ENCODE measurements at places on chromosomes 16 and 17. TPM values are rescaled to one million over a fixed set of nuclear protein-coding genes. Genes with fewer than 3 reads are reported as not detected.

Gene FOXL1
- 2.4 TPM for total RNA-seq

Gene JPH3
- not detected for total RNA-seq

Gene CD79B
- 479 TPM for total RNA-seq

Gene KRTAP2-1
- total RNA-seq, result not detected

Gene WDR59
- 80.3 TPM for total RNA-seq

Gene OR4D1
- not detected for total RNA-seq

Gene IRX6
- total RNA-seq, result not detected

Gene CCL17
- total RNA-seq, result not detected

Gene MYH1
- total RNA-seq, result not detected

DNA sequence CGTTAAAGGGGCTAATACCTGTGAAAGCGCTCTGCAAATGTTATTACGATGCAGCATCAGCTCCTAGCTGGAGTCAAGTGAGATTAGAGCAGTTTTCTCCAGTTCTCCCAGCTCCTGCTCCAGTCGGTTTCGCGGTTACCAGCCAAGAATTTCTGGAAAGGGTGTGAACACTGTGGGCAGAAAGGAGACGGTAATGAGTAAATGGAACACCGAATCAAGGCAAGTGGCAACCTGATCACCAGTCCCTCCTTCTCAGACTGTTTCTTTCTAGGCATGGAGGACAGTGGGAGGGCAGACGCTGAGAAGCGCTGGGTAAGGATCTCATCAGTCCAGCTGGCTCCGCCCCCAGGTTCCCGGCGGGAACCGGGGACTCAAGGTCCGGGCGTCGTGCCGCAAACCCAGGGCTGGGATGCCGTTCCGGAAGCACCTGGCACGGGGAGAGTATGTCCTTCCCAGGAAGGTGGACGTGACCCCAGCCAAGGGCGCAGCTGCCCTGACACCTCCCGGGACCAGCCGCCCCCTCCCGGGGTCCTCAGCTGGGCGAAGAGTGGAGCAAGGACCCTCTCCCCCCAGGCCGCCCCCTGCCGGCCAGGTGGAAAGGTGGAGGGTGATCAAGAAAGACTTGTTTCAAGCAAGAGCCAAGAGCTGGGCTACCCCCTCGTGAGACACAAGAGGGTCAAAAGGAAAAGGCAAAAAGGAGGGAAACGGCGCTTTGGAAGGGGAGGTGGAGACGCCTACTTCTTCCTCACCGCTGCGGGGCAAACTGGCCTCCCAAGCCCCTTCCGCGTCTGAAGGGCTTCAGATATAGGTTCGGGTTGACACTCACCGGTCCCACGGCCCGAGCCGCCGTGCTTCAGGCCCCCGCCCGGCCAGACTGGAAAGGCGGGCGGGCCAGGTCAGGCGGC lies 481 bp downstream of the MYO19 start:
- DNase-seq, result peak; percentile 66

DNA sequence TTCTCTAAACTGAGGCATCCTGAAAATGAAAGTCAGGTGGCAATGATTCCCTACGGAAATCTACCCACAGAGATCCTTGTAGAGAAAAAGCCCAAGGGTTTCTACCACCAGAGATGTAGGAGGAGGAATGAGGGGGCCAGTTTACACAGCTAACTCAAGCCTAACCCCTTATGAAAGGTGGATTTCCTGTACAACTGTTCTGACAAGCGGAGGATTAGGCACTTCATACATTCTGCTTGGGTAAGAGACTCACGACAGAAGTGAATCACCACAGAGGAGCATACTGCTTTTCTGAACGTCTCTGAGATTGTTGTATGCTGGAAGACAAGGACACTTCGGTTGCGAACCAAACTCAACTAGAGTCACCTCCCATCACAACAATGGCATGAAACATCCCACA lies 72.7 kb downstream of the SMG6 start:
- no peak for DNase-seq

DNA sequence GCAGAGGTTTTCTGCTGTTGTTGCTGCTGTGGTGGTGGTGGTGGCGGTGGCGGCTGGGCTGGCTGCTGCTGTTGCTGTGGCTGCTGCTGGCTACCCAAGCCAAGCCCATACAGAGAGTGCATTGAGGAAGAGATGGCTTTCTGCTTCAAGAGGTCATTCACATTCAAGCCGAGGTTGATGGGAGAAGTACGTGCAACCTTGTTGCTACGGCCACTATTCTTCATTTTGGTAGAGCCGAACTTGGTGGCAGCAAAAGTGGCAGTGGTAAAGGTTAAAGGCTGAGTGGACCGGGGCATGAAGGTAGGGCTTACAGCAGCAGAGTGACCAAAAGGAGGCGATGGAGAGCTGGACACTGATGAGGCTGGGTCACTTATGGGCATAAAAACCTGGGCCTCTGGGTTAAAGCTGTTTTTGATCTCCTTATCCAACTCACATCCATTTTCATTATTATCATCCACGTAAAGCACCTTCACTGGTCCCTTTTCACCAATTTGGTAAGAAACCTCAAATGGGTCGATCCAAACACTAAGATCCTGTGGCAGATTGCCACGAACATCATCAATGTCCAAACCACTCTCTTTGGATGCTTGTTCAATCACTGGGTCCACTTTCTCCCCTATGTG lies 2.8 kb downstream of the TOB1 start:
- peak; percentile 41 for DNase-seq

GRCh38 chr17:74012465-74012864 lies 191.0 kb upstream of the RPL38 start:
- no peak for DNase-seq

- no peak for DNase-seq
These were observed 4.1 kb upstream of the ZNF19 start for GRCh38 chr16:71493213-71493612.

GRCh38 chr16:11160676-11161115 lies 95.3 kb downstream of the SOCS1 start:
- no peak for DNase-seq

GRCh38 chr17:40338058-40338457 lies 26.5 kb downstream of the GJD3 start:
- DNase-seq, result no peak

- no peak for DNase-seq
These were observed 152.0 kb downstream of the HS3ST3B1 start for GRCh38 chr17:14452856-14453255.

- no peak for DNase-seq
These were observed 4.0 kb downstream of the PYY start for GRCh38 chr17:43949781-43950180.

DNA sequence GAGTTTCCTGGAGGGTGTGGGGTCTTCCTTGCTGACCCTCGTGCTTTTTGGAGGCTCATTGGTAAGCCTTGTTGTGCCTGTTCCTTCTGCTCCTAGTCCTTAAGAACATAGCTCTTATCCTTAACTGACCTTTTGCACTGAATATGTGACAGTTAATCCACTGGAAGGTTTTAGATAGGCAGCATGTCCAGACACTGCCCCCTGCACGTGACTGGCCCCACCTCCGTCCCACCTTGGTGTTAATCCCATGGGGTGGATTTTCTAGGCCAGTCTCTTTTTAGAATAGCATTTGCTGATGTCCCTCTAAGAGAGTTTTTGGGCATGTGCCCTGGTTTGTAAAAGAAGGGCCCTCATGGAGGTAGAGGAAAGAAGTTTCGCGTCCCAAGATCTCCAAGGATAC lies 58.3 kb downstream of the RBFOX1 start:
- no peak for DNase-seq

- no peak for DNase-seq
These were observed 43.8 kb downstream of the TTLL6 start for GRCh38 chr17:48773245-48773644.

DNA sequence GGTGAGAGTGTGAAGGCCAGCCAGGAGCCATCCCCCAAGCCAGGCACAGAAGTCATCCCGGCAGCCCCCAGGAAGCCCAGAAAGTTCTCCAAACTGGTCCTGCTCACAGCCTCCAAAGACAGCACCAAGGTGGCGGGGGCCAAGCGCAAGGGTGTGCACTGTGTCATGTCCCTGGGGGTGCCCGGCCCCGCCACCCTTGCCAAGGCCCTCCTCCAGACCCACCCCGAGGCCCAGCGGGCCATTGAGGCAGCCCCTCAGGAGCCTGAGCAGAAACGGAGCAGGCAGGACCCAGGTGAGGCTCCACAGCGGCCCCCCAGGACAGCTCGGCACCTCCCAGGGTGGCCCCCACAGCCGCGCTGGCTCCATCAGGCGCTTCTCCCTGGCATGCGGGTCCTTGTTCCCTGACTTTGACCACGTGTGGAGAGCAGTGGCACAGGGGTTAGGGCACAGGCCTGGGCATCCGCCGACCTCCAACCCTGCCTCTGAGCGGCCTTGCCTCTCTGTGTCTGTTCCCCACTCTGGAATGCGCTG lies 13.5 kb downstream of the FLYWCH2 start:
- DNase-seq, result no peak

DNA sequence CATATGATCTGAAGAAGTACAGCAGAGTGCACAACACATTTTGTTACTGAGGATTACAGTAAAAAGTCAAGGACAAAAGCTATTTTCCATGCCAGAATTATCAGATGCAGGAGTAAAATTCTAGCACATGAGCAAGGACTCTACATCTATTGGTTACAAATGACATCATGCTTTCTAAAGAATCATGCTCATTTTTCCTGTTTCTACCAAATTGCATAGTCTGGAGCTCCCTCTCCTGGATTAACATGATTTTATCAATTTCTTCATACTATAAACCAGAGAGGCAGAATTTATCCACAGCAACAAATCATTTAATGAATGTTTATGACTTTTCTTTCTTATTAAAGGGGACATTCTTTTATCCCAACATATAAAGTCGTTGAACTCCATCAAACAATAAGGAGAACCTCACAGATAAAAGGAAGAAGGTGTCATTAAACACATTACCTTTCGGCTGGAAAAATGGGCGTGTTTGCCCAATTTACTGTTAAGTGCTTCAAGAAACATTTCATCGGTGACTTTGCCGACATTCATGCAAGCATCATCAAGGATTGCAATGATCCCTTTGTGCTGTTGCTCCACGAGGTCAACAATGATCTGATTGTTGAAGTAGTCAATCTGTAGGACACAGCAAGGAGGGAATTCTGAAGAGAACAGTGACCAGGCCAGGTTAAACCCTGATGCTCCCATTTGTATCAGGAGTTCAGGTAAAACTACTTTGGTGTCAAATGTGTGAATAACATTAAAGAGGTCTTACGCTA lies 121.7 kb downstream of the MYO1D start:
- peak; percentile 55 for DNase-seq

- DNase-seq, result no peak
These were observed 118.9 kb upstream of the CHMP6 start for GRCh38 chr17:80872501-80873306.

GRCh38 chr17:65572581-65573281 lies 11.3 kb upstream of the AXIN2 start:
- DNase-seq, result no peak

- no peak for DNase-seq
These were observed 2.3 kb downstream of the LRRC3C start for GRCh38 chr17:39929646-39930407.

DNA sequence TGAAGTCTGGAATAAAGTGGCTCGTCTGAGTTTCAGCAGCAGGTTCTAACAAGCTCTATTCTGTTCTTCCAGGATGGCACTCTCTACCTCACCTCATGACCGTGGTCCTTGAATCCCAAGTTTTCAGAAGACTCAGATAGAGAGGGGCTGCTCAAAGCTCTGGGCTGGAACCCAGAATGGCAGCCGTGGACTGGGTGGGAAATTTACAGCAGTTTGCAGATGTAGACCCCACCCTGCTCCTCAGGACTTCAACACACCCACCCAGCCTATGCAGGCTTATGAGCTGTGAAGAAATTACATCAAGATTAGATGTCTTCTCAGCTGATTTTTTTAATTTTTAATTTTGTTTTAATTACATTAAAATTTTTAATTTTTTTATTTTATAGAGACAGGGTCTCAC lies 59.4 kb downstream of the METRNL start:
- no peak for DNase-seq

GRCh38 chr17:18344021-18344420 lies 19.3 kb downstream of the SHMT1 start:
- no peak for DNase-seq
